Fibroblast of skin of left quadriceps (primary cell): ENCODE measurements at places on chromosomes 2 and 18.

DNA sequence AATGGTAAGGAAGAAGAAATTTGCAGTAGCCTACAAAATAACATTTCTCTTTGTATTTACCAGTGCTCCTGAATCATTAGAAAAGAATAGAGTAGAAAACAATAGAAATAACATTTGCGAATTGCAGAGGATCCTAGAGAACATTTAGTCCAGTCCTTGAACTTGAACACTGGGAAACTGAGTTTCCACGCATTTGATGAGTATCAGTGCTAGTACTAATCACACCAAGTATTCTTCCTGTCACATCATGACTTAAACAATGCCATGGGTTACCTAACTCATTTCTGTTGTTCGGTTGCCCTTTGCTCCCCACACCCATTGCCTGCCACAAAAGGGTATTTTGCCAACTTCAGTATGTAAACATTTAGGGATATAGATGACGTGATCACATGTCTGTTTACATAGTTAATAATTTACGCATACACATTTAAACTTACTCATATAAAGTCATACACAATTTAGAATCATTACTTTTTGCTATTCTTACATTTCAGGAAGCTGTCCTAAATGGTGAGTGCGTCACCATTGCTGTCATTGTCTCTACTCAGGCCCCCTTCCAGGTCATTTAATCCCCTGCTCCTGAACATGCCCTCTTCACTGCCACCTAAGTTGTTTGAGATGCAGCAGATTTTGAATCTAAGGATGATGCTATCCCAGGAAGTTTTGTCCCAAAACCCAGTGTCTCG, 42.3 kb downstream of the CRIM1 start:
- DNase-seq: no peak

DNA sequence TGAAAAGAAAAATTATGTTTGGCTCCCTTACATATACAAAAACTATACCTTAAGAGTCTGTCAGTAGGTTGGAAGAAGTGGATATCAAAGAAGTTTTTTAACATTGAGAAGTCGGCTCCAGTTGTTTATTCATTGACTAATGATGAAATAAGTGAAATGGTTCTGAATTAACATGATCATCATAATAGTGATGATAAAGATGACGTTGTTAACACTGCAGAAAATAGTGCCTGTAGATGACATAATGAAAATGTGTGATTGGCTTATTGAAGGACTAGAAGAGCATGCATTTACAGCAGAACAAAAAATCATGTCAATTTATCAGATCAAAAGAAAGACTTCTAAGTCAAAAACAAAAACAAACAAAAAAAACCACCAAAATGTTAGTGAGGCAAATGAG, 1125.4 kb upstream of the NXPH2 start:
- no peak for DNase-seq

DNA sequence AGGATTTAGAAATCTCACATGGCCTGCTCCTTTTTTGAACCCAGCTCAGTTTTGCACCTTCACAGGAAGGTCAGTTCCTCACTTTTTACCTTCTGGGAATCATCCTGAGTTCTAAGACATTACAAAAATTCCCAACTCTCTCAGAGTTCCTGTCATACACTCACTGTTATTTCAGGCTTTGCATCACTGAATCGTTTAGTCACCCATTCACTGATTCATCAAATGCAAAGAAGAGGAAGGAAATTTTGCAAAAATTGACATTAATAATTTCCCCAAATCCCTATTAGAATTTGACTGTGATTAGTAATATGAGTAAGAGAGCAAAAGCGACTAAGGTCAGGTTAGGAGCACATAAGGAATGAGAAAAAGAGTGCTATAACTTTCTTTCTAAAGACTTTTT, 197.5 kb downstream of the PDE1A start:
- no peak for DNase-seq

DNA sequence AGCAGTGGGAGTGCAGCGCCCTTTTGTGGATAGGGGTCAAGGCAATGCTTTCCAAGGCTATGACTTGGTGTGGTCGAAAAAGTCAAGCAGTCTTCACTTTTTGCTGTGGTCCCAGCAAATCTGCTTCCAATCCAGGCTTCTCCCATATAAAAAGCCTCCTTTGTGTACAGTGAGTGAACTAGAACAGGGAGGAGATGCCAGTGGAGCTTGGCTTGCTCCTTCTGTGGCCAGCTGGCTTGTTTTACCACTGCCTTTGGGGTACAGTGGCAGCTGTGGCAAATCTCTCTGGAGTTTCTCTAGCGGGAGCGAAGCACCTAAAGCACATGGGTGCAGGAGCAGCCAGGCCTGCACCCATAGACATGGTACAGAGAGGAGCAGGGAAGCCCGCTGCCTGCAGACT, 103.5 kb downstream of the MSH2 start:
- no peak for DNase-seq

DNA sequence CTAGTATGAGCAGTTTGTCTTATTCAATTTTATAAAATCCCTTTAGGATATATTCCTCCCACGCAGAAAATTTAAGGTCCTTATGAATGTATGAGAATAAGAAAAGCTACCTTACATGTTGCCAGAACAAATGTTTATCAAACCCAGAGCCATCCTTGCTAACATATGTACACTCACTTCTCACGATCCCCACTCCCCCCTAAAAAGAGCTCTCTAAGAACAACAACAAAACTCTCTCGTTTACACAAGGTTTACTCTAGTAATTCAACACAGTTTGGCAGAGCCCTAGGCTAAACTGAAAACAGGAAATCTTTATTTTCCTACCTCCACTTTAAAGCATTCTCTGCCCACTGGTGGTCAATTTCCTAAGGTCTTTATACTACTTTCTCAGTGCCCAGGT, 504.9 kb downstream of the ZEB2 start:
- no peak for DNase-seq

DNA sequence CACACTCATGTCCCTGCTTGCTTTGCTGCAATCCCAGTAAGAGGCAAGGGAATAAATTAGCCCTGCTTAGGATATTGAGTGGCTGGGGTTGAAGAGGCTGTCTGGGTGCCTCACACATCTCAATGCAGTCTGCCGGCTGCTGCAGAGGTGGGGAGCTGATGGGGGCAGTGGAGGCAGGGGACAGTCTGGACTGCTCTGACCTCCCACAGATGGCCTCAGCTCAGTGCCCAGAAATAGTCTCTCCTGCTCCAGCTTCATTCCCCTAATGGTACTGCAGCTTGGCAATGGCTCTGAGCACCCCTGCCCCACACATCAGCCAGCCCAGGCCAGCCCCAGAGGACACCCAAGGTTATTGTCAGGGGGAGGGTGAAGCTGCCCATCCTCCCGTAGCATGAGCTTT, 21.5 kb upstream of the TNS1 start:
- DNase-seq: no peak
